ENCODE measurements at places on chromosomes 13 and 19.

- no peak for DNase-seq
Observed at GRCh38 chr19:4051175-4052101, 15.3 kb downstream of the ZBTB7A start.

GRCh38 chr19:41535029-41535622 is 40.8 kb upstream of the CEACAM21 start:
- DNase-seq = no peak

DNA sequence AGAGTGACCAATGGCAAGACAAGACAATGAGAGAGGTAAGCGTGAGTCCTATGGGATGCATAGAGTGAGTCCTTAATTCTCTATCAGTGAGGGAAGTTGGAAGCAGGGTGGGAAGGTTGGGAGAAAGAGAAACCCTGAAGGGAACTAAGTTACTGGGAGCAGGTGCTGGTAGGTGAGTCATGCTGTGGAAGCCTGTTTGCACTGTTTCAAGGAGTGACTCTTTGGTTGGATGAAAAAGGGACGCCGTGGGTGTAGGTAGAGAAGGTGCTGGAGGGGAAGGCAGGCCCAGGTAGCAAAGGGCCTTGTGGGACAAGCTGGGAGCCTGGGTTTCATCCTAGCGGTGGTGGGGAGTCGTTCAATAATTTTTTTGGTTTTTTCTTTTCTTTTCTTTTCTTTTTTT is 21.9 kb downstream of the IGFL1 start:
- no peak for DNase-seq

DNA sequence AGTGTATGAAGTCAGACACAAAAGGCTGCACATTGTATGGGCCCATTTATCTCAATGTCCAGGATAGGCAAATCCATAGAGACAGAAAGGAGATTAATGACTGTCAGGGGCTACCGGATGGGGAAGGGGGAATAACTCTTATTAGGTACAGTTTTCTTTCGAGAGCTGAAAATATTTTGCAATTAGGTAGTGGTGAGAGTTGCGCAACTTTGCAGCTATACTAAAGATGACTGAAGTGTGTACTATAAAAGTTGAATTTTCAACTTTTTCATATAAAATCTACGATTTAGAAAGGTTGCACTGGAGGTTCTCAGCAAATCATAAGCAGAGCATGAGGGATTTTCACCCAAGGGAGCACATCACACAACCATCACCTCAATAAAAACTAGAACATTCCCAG is 16.1 kb upstream of the SLC15A1 start:
- no peak for DNase-seq

DNA sequence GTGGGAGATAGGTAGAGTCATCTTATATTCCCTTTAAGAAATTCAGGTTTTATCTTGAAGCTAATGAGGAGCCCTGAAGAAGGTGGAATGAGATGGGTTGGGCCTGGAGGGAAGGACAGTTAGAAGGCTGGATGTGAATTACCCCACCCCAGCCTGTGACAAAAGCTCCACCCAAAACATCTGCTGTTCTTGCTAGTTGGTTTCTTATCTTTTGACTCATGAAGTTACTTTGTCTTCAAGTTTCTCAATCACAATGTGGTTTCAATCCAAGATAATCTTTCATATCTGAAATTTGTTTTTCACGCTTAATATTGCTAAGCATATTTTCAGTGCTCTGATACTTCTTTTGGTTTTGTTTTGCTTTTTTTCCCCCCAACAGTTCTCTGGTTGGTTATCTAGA is 38.3 kb upstream of the HMGB1 start:
- no peak for DNase-seq
